ENCODE measurements at places on chromosomes 13 and 19.
A peak's percentile ranks its signal among the peaks of the same experiment; 100 is the strongest.

DNA sequence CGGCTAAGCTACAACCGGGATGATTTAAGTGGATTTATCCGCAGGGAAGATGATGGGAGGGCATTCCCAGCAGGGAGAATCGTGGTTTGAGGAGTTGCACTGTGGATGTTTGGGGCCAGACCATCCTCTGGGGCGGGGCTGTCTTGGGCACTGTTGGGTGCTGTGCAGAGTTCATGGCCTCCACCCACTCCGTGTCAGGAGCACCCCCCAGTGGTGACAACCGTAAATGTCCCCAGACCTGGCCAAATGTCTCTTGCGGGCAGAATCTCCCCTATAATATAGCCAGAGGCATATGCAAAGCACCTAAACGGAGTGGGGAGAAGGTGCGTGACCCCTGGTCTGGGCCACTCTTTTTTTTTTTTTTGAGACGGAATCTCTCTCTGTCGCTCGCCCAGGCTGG is 40.2 kb downstream of the SMIM24 start:
- DNase-seq = peak; percentile 41

DNA sequence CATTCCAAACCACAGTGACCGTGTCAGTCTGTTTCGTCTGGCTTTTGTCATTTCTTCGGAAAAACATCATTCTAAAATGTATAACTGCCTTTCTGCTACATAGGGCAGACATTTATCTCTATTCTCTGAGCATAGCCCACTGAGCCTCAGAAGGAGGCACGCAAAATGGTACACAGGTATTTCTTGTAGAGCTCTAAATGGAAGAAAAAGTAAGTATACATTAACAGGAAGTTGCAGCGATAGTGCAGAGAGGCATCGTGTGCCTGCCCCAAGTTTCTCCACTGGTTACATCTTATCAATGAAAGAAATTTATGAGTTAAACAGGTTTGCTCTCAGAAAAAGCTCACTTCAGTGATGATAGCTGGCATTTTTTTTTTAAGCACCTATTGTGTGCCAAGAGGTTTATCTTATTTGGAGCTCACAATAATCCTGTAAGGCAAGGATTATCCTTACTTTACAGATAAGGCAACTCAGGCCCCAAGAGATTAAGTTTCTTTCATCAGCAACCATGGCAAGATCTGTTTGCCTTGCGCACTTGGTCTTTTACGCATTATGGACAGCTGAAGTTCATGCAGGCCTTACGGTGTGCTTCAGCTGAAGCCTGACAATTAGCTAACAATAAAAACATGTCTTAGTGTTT is 1.2 kb upstream of the RCBTB2 start:
- DNase-seq = no peak

- peak; percentile 52 for DNase-seq
These were observed 34.4 kb downstream of the DHRS12 start for GRCh38 chr13:51769455-51770127.

DNA sequence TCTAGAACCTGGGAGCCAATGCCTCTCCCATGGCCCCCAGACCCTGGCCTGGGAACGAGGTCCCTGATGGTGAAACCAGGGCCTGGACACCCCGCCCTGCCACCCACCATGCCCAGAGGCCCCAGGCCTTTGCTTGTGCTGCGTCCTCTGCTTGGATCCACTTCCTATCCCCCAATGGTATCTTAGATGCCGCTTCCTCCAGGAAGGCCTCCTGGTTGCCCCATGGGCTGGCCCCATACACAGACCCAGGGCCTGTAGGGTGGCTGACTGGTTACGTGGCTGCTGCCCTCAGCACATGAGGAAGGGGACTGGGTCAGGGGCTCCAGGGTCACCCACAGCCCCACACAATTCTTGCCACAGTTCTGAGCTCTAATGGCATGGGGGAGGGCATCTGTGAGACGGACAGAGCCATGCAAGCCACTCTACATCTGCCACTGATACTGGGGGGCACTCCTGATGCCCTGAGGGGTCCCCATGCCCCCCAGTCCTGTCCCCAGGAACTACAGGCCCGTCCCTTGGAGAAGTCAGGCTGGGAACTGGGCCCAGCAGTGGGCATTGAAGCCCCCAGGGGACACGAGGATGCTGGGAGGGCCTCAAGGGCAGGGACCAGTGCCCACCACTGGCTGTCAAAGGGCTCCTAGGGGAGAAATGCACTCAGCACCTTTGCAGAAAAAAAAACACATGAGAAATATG is 5.0 kb downstream of the RPL36 start:
- no peak for DNase-seq

- DNase-seq = no peak
These were observed 14.8 kb upstream of the AKAP8 start for GRCh38 chr19:15394426-15394825.

GRCh38 chr19:38569368-38569983 is 48.3 kb downstream of the MAP4K1 start:
- no peak for DNase-seq

GRCh38 chr19:56477429-56478338 is 539 bp upstream of the ZNF667 start:
- DNase-seq = peak; percentile 92

DNA sequence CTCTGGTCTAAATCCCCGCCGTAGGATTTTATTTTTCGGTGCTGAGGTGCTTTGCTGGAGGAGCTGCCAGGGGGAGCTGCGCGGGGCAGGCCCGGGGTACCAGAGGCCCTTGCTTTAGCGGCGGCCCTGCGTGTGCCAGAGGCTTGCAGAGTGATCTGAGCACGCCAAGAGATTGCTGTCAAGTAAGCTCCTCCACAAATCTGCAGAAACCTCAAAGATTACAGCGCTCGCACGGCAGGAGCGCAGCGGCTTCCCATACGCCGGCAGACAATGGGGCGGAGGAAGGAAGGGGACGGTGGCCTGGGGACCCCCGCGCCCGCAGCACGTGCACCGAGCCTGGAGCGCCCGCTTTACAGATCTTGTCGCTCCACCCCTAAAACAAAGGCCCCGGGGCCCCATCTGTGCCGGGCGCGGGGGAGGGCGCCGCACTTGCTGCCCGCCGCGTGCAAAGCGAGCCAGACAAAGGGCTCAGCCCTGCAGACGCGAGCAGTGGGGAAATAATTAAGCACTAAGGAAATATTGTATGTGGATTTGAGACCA is 9.1 kb upstream of the C19orf12 start:
- no peak for DNase-seq

DNA sequence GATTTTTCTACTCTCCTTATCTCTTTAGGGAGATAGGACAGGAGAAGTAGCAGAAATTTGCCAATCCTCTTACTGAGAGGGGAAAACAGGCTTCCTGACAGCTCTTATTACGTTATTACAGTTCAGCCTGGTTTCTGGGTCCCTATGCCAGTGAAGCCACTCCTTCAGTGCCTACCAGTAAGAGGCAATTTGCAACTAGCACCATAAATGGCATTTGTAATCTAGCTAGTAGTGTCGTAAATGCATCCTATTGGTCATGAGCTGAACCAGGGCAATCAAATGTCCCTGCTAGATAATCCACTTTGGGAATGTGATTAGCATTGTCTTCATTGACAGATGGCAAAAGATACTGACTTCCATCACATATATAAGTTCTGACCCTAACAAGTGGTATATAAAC is 428.8 kb downstream of the DCT start:
- DNase-seq = no peak

DNA sequence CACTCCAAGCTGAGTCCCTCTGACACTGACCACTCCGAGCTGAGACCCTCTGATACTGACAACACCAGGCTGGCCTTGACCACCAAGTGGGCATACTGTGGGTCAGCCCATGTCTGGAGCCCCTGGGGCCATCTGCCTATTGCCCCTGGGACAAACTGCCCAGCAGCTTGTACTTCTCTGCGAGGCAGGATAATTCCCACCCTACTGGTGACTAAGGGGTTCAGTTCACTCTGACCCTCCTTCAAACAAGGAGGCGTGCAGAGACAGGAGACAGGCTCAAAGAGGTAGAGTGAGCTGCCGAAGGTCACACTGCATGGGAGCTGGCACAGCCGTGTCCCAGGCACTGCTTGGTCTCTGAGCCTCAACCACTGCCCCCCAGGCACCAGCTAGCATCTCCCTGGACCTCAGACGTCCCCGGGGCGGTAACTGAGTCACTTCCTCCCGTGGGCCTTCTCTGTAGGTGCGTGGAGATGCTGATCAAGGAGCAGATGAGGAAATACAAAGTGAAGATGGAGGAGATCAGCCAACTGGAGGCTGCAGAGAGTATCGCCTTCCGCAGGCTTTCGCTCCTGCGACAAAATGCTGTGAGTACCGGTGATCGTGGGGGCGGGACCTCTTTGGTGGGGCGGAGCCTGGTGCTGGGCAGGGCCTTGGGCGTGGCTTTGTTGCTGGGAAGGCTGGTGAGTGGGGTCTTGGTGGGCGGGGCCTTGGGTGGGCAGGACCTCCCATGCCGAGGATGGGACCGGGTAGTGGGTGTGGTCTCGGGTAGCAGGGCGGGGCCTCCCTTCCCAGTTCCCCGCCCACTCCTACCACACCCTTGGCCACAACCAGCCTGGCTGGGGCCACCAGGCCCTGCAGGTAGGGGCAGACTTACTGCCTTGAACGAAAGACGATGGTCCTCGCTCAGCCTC is 5.8 kb upstream of the USE1 start:
- DNase-seq = peak; percentile 51

DNA sequence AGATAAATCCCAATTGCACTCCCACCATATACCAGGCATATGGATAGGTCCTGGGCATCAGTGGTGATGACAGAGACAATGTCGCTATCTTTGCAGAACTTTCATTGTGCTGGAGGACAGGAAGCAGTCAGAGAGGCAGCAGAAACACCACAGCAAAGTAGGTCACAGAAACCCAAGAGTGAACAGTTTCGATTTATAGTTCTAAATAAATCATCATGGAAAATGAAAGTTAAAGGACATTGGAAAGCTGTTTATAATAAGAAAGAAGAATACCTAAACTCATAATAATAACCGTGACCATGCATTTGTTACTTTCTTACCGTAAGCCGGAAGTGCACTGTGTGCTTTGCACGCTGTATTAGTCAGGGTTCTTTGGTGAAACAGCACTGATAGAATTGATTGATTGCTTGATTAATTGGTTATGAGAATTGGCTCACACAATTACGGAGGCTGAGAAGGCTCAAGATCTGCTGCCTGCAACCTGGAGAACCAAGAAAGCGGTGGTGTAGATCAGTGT is 38.9 kb downstream of the ALOX5AP start:
- DNase-seq = no peak

DNA sequence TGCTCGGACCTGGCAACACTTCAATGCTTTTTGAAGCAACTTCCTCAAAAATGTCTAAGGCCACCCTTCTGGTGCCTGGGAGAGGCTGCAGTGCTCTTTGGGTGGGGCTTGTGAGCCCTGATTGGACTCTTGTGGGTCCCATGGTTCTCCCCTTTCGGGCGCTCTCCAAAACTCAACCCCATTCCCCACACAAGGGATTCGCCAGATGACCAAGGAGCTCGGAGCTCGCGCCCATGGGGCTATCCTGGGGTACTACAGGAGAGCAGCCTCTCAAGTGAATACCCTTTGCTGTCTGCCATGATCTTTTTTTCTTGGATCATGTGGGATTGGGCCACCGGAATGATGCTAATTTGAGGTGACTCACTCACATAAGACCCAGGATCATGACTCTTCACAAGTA is 29.7 kb upstream of the KL start:
- DNase-seq = no peak

- DNase-seq = no peak
These were observed 59.0 kb upstream of the ZNF726 start for GRCh38 chr19:23855676-23856075.

- no peak for DNase-seq
These were observed 153.4 kb upstream of the TSHZ3 start for GRCh38 chr19:31502536-31503170.

DNA sequence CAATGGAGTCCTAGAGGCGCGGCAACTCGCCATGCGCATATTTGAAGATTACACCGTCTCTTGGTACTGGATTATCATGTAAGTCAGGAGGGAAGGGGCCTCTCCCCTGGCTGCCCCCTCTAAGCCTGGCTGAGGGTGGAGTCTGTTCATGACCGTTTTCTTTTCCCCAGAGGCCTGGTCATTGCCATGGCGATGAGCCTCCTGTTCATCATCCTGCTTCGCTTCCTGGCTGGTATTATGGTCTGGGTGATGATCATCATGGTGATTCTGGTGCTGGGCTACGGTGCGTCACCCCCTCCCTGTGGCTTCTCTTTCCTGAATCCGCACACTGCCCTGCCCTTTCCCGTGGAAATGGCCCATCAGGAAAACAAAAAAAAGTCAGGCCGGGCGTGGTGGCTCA is 6.5 kb downstream of the SLC44A2 start:
- no peak for DNase-seq

GRCh38 chr13:50793026-50793425 is 50.5 kb downstream of the DLEU7 start:
- DNase-seq = no peak

DNA sequence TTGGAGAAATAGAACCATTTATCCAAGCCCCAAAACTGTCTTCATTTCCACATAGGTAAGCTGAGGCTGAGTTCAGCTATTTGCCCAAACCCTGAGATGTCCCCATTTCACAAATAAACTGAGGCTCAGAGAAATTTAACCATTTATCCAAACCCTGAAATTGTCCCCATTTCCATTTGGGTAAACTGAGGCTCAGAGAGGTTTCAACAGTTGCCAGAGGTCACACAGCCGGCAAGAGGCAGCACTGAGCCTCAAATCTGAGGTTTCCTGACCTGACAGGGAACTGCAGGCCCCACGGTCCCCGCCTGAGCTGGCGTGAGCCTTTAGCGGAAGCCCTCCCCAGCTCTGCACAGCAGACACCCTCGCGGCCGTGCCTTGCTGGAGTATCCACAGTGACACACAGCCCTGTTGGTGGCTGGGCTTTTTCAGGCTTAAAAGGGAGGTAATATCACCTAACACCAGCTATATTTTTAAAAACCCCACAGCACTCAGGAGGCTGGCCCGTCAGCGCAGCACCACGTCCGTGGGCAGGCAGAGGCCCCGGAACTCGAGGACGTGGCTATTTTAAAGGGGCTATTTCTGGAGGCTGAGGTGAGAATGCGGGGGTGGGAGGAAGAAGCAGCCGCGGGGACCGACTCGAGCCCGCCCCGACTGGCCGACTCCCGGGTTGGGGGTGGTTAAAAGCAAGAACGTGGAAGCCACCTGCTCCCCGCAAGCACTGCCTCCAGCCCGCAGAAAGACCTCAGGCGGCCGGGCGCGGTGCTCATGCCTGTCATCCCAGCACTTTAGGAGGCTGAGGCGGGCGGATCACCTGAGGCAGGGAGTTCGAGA is 18.5 kb downstream of the PTPRS start:
- no peak for DNase-seq

DNA sequence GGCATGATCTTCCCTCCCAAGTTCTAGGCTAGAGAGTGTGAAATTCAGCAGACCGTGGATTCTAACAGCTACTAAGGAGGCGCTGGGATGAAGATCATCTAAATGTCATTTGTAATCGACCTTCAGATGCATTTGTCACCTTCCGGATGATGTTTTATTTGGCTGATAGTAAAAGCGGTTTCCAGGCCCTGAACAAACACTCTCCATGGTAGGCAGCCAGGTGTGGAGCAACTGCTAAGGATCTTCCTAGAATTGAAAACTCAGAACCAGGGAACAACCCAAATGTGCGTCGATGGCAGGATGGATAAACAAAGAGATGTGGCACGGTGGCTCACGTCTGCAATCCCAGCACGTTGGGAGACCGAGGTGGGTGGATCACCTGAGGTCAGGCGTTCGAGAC is 107.2 kb upstream of the CACNA1A start:
- DNase-seq = no peak

All from fibroblast of mammary gland (primary cell).